Cortex of kidney (tissue), 1 donor: ENCODE measurements at places on chromosomes 16 and 17.

DNA sequence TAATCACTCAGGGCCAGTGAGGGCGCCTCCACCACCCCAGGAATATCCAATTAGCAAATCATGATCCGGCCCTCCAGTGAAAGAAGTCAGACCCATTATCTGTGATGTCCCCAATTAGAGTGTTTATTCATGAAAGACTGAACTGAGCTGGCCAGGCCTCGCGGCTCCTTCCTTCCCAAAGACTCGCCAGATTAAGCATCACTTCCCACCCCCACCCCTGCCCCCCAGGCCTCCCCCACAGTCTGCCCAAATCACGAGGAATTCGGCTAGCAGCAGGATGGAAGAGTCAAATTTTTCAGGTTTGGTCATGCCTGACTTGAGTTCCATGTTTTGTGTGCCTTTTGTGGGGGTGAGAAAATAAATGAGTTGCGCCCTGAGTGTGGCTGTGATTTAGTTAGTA, 298.4 kb upstream of the SALL1 start:
- DNase-seq, result no peak

DNA sequence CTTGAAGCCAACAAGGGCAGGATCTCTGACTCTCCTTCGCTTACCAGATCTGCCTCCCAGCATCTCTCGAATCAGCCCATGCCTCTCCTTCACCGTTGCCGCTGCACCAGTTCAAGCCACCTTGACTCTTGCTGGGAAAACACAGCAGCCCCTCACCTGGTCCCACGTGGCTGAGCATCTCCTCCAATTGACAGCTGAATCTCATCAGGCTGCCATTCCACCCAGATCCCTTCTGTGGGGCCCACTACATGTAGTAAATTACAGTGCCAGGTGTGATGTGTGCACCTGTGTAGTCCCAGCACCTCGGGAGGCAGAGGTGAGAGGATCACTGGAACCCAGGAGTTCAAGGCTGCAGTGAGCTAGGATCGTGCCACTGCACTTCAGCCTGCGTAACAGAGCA, 37.8 kb upstream of the C16orf78 start:
- no peak for DNase-seq

DNA sequence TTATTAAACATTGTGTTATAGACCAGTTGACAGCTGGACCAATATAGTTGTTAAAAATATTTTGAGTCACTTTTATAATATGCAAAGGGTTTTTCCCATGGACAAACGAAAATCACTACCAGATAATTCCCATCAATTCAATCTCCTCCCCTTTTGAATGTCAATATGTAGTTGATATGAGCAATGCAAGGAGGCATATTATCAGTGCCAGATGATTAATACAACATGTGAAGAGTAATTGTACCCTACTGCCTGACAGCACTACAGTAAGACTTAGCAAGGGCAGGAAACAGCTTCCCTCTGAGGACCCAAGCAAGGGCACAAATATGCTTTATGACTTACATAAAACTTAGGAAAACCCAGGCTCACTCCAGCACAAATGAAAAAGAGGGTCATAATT, 17.3 kb downstream of the KANSL1 start:
- no peak for DNase-seq

DNA sequence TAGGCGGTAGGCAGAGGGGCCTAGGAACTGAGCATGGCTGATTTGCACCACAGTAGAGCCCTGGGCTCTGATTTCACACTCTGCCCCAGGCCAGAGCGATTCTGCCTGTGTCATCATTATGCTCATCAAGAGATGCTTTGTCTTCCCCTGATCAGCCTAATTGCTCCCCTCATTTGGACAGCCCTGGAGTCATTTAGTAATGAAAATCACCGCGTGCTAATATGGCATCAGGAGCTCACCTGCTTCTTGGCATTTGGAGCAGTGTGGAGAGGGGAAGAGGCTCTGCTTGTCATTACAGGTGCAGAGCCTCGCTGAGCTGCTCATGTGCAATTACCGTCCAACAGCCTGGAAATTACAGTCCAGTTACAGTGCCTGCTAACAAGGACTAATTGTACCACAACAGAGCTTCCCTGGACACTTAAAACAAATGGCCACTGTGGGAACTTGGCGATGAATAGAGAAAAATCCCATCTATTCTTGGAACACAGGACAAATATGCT, 157.1 kb upstream of the WSCD1 start:
- DNase-seq, result no peak

- DNase-seq, result no peak
These were observed 14.0 kb downstream of the SRCIN1 start for GRCh38 chr17:38591759-38592241.

GRCh38 chr17:17921192-17922069, 50.8 kb downstream of the TOM1L2 start:
- no peak for DNase-seq

DNA sequence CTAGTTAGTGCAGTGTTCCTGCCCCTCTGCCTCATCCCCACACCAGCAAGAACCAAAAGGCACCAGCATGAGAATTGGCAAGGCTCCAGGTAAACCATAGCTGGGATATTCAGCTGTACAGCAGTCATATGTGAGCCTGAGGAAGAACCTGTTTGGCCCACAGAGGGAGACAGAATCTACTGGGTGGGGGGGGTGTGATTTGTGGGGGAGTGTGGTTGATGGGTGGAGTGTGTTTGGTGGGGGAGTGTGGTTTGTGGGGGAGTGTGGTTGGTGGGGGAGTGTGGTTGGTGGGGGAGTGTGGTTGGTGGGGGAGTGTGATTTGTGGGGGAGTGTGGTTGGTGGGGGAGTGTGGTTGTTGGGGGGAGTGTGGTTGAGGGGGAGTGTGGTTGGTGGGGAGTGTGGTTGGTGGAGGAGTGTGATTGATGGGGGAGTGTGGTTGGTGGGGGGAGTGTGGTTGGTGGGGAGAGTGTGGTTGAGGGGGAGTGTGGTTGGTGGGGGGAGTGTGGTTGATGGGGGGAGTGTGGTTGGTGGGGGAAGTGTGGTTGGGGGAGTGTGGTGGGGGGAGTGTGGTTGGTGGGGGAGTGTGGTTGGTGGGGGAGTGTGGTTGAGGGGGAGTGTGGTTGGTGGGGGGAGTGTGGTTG, 19.5 kb downstream of the MINK1 start:
- DNase-seq, result no peak

GRCh38 chr16:12236589-12236988, 260.1 kb downstream of the SNX29 start:
- DNase-seq, result no peak

DNA sequence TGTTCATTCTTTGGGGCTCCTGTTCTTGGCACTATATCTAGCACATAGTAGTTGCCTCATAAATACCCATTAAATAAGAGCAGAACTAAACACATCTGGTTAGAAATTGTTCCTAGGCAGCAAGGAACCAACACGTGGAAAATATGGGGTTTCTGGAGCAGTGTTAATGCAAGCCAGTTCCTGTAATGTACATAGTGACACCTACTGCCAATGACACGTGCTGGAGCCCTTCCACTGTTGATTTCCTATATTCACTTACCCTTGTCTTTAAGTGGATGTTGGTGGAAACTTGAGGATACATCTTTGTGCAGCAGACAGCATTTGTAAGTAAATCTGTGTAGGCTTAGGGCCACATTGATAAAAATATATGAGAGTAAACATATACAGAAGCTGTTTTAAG, 1.6 kb upstream of the IRF8 start:
- DNase-seq, result no peak

DNA sequence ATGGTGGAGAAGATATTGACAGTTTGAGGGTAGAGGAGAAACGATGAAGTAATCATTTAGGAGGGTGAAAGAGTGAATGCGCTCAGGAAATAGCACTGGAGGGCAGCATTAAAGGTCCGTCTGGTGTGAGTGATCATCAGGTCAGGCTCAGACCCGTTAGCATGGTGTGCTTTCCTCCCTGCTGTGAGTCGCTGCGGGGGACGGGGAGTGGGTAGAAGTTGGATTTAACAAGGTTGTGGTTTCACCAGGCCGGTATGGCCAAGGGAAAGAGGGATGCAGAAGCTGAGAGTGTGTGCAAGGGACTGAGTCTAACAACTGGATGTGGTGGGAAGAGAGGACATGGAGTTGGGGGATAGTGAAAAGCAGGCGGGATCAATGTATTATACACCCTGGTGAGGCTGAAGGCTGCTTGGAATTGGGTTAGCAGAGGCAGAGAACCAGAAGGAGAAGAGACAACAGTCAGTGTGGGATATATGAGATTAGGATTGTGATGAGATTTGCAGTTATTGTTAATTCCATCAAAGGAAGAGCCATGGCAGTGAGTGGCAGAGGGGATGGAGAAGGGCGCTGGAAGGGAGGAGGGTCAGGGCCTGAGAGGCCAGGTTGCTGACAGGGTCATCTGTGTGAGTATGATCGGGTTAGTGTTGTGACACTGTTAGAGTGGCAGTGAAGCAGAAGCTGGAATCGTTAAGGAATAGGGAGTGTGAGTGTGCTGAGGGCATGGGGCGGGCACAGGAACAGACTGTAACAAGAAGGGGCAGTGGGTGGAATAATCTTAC, 59.0 kb upstream of the TBX2 start:
- DNase-seq, result no peak

DNA sequence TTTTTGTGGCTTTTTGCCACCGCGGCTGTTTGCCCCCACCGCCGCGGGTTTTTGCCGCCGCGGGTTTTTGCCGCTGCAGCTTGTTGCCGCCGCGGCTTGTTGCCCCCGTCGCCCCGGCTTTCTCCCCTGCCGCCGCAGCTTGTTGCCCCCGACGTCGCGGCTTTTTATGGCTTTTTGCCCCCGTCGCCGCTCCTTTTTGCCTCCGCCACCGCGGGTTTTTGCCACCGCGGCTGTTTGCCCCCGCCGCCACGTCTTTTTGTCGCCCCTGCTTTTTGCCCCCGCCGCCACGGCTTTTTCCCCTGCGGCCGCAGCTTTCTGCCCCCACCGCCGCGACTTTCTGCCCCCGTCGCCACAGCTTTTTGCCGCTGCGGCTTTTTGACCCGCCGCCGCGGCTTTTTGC, 149.5 kb downstream of the KCNJ18 start:
- no peak for DNase-seq

GRCh38 chr17:39801055-39801454, 63.1 kb downstream of the IKZF3 start:
- DNase-seq, result no peak

DNA sequence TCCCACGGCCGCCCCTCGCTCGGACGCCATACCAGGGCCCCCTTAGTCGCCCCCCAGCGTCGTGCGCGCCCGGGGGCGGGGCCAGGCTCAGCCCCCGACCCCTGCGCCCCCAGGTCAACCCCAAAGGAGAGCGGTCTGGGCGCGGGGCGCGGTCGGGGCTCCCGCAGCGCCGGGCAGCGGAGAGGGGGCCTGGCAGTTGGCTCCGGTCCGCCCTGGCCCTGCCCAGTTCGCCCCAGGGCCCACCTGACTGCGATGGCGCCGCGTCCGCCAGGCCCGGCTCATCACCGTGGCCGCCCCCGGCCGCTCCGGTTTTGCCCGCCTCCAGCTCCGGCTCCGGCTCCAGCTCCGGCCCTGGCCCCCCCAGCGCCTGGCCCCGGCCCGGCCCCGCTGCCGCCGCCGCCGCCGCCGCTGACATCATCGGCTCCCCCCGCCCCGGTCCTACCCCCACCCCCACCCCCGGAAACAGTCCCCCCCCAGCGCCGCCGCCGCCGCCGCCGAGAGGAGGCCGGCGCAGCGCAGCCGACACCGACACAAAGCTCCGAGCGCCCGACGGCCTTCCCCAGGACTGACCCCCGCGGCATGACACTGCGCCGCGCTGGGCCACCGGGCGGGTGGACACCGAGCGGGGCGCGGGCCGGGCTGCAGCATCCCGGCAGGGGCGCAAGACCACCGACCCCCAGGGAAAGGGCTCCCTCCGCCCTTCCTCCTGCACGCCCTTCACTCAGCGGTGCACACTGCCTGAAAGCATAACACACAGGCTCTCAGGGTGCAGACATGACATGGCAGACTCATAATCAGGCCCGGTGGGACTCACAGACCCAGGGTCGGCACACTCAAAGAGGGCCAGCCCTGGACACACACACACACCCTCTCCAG, at the start of gene ZBTB4:
ZBTB4 (minus strand) TSS at position 419 of the 876 bp plus-strand sequence. CDS start 12,830 bp downstream, outside the sequence.
- DNase-seq, result no peak

GRCh38 chr17:55334285-55334684, 69.5 kb downstream of the HLF start:
- no peak for DNase-seq

GRCh38 chr17:44919885-44920564, 4.7 kb upstream of the GFAP start:
- no peak for DNase-seq

- DNase-seq, result no peak
These were observed 750.7 kb downstream of the KCNJ18 start for GRCh38 chr17:22443061-22443460.

DNA sequence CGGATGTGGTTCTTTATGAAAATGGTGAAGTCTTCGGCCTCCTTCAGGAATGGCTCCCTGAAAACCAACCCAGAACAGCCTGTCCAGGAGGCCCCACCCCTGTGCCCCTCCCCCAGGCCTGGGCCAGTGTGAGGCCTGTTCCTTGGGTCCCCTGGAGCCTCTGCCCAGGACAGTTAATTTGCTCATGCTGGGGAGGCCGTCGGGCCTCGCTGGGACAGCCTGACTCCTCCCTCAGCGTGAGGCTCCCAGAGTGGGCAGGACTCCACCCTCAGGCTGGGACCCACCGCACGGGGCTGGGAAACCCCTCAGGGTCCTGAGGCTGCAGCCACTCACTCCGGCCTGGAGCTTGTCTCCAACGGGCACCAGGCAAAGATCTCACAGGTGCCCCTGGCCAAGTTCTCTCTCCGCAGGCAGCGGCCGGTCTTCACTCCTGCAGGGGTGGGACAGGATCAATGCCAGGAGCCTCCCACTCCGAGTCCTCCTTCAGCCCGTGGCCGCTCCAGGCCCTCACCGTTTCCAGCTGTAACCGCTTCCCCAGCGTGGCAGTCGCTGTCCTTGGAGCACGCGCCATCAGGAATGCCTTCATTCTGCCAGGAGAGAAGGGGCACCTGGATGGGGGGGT, 5.8 kb downstream of the P2RX5 start:
- DNase-seq, result no peak

- no peak for DNase-seq
These were observed 570 bp upstream of the NME3 start for GRCh38 chr16:1771864-1772361.

- no peak for DNase-seq
These were observed 449.5 kb upstream of the CDH5 start for GRCh38 chr16:65916995-65917394.

DNA sequence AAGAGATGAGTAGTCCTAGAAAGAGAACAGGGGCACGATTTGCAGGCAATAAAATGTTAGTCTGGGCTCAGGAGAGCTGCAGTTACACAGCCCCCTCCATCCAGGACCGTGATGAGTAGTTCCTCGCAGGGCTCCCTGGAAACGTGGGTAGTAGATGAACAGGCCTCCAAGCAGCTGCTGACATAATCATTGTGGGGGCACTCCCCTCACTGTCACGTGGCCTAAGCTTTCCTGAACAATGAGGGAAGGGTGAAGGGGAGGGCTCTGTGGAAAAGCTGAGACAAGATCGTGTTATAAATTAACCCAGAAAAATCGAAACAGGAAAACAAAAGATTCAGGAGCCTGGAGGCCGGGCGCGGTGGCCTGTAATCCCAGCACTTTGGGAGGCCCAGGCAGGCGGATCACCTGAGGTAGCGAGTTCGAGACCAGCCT, 1.3 kb upstream of the PER1 start:
- DNase-seq, result no peak
